ENCODE measurements at places on chromosomes 12 and 14.
A peak's percentile ranks its signal among the peaks of the same experiment; 100 is the strongest.

DNA sequence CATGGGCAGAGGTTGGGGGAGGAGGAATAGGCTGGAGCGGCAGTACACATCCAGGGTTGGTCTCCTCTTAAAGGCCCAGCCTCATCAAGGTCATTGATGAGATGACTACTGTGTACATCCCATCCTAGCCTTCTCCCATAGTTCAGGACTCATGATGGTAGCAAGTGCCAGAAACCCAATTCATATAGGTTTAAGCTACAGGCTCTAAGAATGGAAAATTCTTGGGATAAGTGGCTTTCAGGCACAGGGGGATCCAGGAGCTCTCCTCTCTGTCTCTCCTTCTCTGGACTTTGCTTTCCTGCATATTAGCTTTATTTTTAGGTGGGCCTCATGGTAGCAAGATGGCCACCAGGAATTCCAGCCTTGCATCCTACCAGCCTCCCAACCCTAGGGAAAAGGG, 6.3 kb downstream of the SDSL start:
- no peak for DNase-seq

- DNase-seq = no peak
Measured at GRCh38 chr14:73846947-73847346, 4.7 kb upstream of the PTGR2 start.

DNA sequence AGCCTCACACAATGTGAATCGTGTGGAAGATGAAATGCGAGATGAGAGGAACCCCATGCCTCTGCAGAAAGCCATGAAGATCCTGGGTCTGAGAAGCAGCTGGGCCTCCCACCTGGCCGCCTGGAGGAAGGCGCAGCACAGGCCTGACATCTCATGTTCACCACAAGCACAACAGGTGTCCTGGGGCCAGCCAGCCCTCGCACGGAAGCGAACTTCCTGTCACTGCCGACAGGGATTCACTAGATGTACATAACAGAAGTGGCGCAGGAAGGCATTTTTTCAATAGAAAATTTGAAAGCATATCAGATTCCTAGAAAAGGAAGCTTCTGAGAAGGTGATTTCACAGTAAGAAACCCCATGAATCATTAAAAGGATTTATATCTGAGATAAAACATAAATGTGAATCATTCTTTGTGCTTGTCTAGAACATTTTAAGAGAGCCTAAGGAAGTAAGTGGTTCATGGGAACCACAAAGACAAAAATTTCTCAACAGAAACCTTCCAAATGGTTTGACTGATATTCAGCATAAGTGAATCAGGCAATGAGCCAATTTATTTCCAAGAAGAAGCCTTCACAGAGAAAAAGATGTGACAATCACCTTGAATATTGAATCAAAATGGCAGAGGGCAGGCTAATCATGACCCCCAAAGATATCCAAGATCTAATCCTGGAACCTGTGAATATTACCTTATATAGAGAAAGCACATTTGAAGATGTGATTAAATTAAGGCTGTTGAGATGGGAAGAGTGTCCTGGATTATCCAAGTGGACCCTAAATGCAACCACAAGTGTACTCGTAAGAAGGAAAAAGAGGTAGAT, 311.9 kb downstream of the DUSP6 start:
- no peak for DNase-seq

DNA sequence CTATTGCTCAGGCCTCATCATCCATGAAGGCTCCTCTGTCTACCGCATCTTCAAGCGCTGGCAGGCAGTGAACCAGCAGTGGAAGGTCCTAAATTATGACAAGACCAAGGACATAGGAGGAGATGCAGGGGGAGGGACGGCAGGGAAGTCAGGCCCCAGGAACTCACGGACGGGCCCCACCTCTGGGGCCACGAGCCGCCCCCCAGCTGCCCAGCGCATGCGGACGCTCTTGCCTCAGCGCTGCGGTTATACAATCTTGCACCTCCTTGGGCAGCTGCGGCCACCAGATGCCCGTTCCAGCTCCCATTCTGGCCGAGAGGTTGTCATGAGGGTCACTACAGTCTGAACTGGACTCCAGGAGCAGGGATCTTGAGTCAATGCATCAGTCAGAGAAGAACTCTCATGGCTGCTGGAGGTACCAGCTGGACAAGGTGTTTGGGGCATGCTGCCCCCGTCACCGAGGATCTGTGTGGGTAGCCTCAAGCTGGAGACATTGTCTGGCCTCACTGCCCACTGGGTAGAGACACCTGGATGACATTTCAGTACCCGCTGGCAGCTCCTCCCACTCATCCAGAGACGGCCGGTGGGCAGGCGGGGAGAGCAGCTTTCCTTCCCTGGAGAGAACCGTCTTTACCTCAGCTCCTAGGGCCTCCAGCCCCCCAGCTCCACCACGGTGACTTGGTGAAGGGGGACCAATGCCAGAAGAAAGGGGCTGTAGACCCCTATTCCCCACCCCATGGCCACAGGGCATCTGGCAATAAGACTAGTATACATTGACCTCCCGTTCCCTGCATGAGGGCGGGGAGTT, 3.9 kb downstream of the MARCHF9 start:
- no peak for DNase-seq

- DNase-seq = peak; percentile 75
Measured at GRCh38 chr14:35406506-35407305, 2.2 kb upstream of the NFKBIA start.

GRCh38 chr12:26791301-26791791, 41.6 kb downstream of the ITPR2 start:
- peak; percentile 49 for DNase-seq

- peak; percentile 60 for DNase-seq
Measured at GRCh38 chr14:72888636-72889201, 5.2 kb downstream of the DPF3 start.

GRCh38 chr14:58200846-58201245, 897 bp downstream of the ACTR10 start:
- no peak for DNase-seq

DNA sequence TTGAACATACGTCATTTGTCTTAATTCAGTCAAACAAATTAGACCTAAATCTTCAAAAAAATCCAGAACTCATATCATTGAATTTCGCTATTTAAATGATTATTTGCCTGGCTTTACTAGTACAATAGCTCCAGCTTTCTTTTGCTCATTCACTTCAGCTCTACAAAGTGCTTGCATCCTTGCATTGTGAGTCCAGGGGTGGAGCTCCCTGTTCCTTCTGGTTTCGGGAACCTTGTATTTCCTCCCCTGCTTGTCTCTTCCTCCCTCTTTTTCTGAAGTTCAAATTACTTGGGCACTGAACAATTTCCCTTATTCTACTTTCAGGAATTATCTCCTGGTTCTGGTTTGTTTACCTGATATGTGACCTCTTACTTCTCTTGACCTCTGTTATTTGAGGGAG, 58.1 kb upstream of the KITLG start:
- no peak for DNase-seq

DNA sequence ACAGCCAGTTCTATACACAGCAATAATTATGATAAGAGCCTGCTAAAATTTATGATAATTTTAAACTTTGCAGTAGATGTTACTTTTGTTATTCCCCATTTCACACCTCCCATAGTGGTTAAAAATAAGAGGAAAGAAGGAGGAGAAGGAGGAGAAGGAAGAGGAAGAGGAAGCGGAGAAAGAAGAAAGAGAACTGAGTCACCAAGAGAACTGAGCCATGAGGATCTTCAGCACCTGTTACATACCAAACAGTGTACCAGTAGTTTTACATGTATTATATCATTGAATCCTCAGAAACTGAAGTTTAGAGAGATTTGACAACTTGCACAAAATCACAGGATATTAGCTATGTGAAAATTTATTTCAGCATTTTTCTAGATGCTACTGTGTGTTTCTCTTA, 3.9 kb downstream of the CD163 start:
- no peak for DNase-seq

GRCh38 chr12:23569356-23569755, 380.1 kb downstream of the SOX5 start:
- DNase-seq = no peak

- no peak for DNase-seq
Measured at GRCh38 chr14:91246051-91246852, 1.7 kb upstream of the GPR68 start.

DNA sequence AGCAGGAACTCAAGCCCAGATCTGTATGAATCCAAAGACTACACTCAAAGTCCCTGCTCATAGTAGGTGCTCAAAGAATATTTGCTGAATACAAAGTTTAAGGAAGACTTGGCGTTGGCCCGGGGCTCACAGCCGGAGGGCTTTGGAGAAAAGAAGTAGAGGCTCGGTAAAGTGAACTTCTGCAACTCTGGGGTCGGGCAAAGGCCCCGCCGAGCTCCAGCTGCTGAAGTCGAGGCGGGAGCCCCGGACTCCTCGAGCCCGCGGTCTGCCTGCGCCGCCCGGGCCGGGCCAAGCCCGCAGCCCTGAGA, 335 bp downstream of the GCN1 start:
- no peak for DNase-seq

GRCh38 chr12:80556566-80556965, 112.5 kb downstream of the PTPRQ start:
- DNase-seq = no peak

DNA sequence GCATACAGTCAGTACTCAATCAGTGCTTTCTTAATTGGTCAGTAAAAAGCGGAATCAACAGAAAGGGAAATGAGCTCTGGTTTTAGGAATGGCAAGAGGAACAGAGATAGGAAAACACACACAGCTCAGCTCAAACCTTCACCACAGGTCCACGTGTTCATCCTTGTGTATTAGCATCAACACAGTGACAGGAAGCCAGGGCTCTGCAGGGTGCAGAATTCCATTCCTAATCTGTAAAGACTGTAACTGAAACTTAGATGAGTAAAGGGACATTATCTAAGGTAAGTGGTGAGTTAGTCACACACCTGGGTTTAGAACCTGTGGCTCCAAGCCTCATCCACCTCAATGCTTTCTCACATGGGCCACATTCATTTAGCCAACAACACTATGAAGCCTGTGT, 1242.2 kb upstream of the TMEM132C start:
- no peak for DNase-seq

DNA sequence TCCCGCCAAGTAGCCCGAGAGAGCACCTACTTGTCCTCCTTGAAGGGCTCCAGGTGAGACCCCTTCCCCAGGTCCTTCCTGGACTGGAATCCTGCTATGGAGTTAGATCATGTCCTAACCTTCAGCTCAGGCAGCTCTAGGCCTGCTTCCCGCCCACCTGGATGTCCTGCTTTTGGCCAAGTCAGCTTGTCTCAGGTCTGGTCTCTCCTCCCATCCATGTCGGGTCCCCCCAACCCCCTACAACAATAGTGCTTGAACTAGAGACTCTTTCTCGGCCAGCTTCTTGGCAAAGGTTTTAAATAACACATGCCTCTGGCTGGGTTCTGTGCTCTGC, 3.6 kb downstream of the NAB2 start:
- no peak for DNase-seq

GRCh38 chr14:43135877-43136411, 1371.1 kb downstream of the FSCB start:
- DNase-seq = no peak

DNA sequence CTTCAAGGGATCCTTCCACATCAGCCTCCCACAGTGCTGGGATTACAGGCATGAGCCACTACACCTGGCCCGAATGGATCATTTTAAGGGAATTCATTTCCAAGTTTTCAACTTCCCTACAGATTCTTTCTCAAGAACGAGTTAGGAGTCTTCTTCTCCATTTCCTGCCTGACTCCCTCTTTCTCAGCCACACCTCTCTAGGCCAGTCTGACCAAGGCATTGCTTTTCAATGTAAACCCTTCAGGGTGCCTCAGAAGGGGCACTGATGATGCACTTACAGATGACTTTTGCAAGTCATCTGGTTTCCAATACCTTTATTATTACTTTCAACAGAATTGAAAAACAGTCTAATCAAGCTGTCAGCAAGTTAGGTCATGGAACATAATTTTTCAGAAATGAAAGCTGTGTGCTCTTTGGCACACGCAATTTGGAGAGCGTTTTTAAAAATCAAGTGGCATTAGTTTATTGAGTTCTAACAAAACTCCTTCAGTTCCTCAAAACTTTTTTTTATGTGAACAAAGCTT, 47.2 kb downstream of the SVOP start:
- DNase-seq = no peak

- peak; percentile 54 for DNase-seq
Measured at GRCh38 chr12:78120866-78121560, 290.3 kb downstream of the NAV3 start.

DNA sequence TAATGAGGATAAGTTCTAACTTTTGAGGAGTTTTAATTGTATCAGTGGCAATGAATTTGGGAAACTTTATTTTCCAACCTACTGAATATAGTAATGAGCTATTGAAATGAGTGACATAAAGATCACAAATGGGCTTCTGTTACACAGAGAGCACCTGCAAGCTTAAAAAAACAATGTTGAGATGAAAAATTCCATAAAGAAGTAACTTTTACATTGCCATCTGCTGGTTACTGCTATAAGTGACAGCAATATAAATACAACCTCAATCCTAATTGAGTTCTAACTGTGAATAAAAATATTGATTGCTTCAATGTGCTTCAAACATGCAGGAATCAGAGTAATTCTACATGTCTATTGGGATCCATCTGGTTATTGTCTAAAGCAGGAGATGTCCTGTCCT, 14.2 kb downstream of the WIF1 start:
- DNase-seq = peak; percentile 2

- DNase-seq = no peak
Measured at GRCh38 chr12:70785896-70786295, 134.6 kb downstream of the PTPRR start.

- DNase-seq = peak; percentile 16
Measured at GRCh38 chr14:85333313-85333712, 196.6 kb upstream of the FLRT2 start.

- no peak for DNase-seq
Measured at GRCh38 chr14:79516009-79516408, 695.3 kb downstream of the DIO2 start.

DNA sequence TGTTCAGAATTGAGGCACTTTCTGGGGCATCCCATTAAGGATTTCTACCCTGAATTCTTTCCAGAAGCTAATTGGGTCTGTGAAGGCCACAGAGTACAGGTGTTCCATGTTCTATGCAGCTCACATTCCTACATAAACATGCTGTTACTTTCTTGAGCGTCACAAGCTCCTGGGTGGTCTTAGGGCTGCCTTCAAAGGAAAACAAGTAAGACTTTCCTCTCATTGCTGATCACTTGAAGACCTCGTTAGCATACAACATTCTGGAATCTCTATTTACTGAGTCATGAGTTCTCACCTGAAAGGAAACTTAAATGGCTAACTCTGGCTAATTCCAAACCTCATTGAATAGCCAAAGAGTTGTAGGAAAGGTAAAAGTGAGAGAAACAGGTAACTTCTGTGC, 63.0 kb upstream of the HMGA2 start:
- DNase-seq = no peak

- DNase-seq = no peak
Measured at GRCh38 chr12:30874455-30875321, 51.9 kb upstream of the TSPAN11 start.

DNA sequence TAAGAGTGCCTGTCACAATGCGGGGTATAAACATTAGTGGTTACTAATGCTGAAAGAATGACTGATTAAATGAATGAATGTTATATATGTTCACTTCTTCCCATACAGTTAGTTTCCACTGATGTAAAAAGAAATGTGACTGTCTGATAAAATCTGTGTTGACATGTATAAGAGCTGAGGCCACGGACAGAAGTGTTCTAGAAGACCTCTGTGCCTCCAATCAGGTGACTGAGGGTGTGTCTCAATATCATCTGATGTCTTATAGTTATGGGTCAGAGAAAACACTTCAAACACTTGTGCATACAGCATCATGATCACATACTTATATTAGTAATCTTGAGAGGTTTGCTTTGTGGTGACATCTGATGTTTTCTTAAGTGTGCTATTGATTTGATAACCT, 183.4 kb downstream of the TTC7B start:
- DNase-seq = no peak

All from fibroblast of gingiva (primary cell).